CD14-positive monocyte (primary cell): ENCODE measurements at places on chromosomes 6 and 20.
A peak's percentile ranks its signal among the peaks of the same experiment; 100 is the strongest.

GRCh38 chr6:67666177-67666964 lies 968.7 kb upstream of the ADGRB3 start:
- DNase-seq = no peak
- no peak overlapping the region for H3K27ac ChIP-seq
- no peak overlapping the region for H3K4me3 ChIP-seq
- no peaks in the 10 kb centered on the region for H3K36me3 ChIP-seq

DNA sequence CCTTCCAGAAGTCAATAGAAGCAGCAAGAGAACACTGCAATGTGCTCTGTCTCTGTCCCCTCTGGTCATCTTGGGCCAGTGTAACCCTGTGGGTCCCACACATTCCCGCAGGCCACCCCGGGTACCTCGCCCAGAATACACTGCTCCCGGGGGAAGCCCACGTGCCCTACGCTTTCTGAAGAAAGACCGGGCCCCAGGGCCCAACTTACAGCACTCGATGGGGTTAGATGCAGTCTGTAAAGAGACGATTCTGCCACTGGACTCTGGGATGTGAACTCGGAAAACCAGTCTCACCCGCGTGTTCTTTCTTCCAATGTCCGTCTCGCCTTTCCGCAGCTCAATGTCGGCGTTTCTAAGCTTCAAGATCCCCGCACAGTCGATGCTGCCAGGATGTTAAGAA lies 68.7 kb downstream of the NFATC2 start:
- no peaks in the 10 kb centered on the region for H3K36me3 ChIP-seq
- no peaks in the 10 kb centered on the region for H3K27me3 ChIP-seq
- no peak overlapping the region for H3K4me3 ChIP-seq
- DNase-seq = no peak
- no peak overlapping the region for H3K27ac ChIP-seq
- H3K4me1 ChIP-seq = no peaks in the 10 kb centered on the region

GRCh38 chr6:138593124-138593877 lies 94.0 kb upstream of the NHSL1 start:
- peak overlapping the region; percentile 48 for H3K27ac ChIP-seq
- H3K27me3 ChIP-seq = peaks cover 12% of the 10 kb centered on the region
- H3K4me1 ChIP-seq = peaks cover 18% of the 10 kb centered on the region
- DNase-seq = peak; percentile 93
- H3K36me3 ChIP-seq = no peaks in the 10 kb centered on the region

DNA sequence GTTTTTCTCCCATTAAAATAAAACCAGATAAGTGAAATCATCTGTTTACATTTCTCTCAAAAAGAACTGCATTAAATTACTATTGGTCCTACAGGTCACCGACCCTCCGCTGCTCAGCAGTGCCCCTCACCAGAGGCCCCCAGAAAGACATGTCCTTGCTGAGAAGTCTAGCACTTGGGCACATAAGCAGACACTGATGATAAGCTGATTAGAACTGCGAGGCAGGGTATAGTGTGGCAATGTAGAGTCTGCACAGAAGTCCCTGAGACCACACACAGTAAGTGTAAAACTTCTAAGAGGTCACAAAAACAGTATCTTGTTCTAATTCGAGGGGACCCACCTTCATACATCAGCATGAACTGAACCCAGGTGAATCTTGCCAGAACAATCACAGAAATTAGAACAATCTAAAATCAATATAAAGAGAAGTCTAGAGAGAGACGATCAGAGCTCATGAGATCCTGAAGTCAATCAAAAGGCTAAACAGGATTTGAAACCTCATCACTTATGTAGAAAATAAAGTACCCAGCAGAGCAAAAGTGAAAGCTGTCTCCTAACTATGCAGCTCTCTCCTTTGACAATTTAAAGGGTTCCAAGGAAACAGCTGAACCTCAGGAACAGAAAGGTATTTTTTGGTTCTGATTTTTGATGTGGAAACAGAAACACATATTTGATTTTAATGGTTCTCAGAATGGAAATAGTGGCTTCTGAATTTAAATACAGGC lies 182.9 kb downstream of the PTPRT start:
- H3K4me3 ChIP-seq = no peak overlapping the region
- H3K36me3 ChIP-seq = no peaks in the 10 kb centered on the region
- no peak overlapping the region for H3K27ac ChIP-seq
- H3K4me1 ChIP-seq = no peaks in the 10 kb centered on the region
- DNase-seq = no peak

GRCh38 chr20:23148731-23149570 lies 62.8 kb upstream of the CD93 start:
- no peaks in the 10 kb centered on the region for H3K36me3 ChIP-seq
- peaks cover 100% of the 10 kb centered on the region for H3K4me1 ChIP-seq
- no peaks in the 10 kb centered on the region for H3K27me3 ChIP-seq
- no peak for DNase-seq
- no peak overlapping the region for H3K4me3 ChIP-seq

DNA sequence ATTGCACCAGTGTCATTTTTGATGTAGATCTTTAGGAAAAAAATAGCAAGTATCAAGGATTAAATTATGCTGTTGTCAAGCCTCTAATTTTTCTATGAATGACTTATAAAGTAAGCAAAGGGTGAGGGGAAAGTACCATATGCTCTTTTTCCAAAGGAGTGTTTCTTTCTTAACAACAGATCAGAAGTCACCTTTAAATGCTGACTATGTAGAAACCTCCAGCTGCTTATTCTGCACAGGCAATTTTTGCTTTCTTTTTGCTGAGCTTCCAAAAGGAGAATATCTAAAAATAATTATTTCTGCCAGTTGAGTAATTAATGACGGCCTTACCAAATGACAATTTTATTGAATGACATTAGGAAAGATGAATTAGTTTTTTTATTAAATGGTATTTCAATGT lies 390.6 kb upstream of the MANEA start:
- no peaks in the 10 kb centered on the region for H3K27me3 ChIP-seq
- no peak for DNase-seq
- H3K4me1 ChIP-seq = no peaks in the 10 kb centered on the region
- no peak overlapping the region for H3K27ac ChIP-seq

DNA sequence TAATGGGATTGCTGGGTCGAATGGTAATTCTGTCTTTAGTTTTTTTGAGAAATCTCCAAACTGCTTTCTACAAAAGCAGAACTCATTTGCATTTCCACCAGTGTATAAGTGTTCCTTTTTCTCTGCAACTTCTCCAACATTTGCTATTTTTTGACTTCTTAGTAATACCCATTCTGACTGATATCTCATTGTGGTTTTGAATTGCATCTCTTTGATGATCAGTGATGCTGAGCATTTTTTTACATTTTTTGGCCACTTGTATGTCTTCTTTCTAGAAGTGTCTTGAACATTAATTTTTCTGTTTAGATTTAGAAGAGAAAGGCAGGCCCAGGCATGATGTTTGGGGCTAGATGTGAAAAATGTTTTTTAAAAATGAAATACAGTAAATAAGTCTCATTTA lies 553.1 kb upstream of the MAN1A1 start:
- H3K4me3 ChIP-seq = no peak overlapping the region
- DNase-seq = no peak
- no peak overlapping the region for H3K27ac ChIP-seq
- no peaks in the 10 kb centered on the region for H3K36me3 ChIP-seq
- H3K4me1 ChIP-seq = peaks cover 6% of the 10 kb centered on the region
- H3K27me3 ChIP-seq = no peaks in the 10 kb centered on the region

- no peaks in the 10 kb centered on the region for H3K27me3 ChIP-seq
- peaks cover 15% of the 10 kb centered on the region for H3K4me1 ChIP-seq
- no peaks in the 10 kb centered on the region for H3K36me3 ChIP-seq
- peak; percentile 16 for DNase-seq
- no peak overlapping the region for H3K27ac ChIP-seq
Measured at GRCh38 chr6:1553562-1554083, 56.1 kb upstream of the FOXC1 start.
